Activated CD4-positive, CD25-positive, alpha-beta regulatory T cell treated with anti-CD3 and anti-CD28 coated beads, Interleukin-2, amount 50 U/mL, for 16 hours (primary cell): ENCODE measurements at places on chromosomes 4 and X.

DNA sequence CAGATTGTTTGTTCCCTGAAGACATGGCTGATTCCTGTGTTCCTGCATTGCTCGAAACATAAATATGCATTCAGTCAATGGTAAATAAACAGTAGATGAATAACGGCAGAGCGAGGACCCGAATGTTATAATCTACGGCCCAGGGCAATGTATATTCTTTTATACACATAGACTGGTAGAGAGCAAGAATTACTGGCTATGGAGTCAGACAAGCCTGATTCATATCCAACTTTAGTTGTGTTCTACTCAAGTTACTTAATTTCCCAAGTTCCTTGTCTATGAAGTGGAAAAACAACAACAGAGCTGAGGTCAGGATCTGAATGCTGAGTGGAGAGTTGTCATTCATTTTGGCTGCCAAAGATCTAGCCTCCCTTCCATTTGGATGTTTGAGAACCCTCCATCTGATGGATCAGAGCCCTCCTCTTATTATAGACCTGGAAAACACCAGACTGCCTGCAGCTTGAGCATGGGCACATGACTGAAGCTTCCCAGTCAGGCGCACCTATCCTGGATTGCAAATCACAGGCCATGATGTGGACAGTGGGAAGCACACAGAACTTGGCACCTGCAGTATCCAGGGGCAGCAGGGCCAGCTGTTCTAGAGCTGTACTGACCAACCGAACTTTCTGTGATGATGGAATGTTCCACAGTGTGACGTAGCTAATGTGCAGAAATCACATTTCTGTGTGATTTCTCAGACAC is 80.1 kb downstream of the FAM184B start:
- DNase-seq = no peak

- DNase-seq = no peak
These were observed 157.8 kb downstream of the AFF2 start for GRCh38 chrX:148658115-148658730.

DNA sequence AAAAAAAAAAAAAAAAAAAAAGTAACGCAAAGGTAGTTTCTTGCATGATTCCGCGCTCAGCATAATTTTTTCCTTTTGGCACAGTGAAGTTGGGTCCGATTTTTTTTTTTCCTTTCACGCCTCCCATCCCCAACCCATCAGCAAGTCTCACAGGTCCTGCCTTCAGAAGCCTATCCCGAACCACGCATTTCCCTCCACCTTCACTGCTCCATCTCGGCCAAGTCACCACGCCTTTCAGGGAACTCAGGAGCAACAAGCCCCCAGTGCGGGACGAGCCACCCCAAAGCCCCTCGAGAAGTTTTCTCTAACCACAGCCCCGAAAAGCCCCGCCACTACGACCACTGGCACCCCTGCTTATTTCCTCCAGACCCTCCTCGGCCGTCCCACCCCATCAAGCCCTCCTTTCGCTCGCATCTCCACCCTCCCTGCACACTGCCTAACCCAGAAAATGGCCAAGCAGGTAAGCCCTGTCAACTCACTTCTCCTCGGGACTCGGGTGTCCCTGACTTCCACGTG is 1.0 kb downstream of the SLBP start:
- DNase-seq = no peak

- DNase-seq = no peak
These were observed 46.9 kb upstream of the YTHDC1 start for GRCh38 chr4:68396756-68397155.
